Activated CD4-positive, alpha-beta T cell treated with anti-CD3 and anti-CD28 coated beads, Interleukin-2, amount 50 U/mL, for 1 hour (primary cell): ENCODE measurements at places on chromosomes 5 and 9.

GRCh38 chr9:25602400-25603044, 75.7 kb downstream of the TUSC1 start:
- no peak for DNase-seq

DNA sequence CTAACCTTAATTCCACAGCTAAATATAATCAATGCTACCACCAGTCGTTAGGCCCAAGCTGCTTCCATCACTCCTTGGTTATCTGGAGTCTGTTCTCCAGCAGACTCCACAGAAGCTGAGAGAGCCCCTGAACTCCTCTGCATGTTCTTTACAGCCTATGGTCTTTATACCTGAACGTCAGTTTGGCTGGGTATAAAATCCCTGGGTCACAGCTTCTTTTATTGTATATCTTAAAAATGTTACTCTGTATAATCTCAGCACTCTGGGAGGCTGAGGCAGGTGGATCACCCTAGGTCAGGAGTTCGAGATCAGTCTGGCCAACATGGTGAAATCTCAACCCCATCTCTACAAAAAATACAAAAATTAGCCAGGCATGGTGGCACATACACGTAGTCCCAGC, 23.7 kb upstream of the MRNIP start:
- no peak for DNase-seq

DNA sequence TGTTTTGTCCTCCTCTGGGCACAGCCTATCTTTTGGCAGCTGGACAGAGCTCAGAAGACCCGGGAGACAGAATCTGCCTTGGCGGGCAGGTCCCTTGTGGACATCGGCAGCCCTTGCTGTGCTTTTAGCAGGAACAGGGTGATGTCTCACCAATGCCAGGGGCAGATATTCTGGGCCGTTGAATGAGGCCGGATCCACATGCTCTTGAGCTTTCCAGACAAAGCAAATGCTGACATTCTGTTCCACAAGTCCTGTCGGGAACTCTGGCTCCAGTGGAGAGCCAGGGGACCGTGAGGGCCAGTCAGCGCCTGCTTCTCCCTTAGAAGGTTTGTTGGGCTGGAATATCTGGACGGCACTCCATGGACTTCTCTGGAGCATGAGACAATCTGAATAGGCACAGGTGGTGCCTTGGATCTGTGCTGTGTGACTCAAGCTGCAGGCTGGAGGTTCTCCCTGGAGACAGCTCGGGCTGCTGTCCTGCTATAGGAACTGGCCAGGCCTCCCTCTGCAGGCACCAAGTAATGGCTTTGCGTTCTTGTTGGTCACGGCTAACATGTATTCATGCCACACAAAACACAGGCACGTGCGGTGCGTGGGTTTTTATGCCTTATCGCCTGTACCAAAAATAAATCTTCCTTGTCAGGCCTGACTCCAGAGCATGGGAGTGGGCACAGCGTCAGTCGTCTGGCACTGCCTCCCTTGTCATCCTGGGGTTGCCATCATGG, 80.3 kb downstream of the GADD45G start:
- no peak for DNase-seq

GRCh38 chr9:133094842-133095393, 26.1 kb downstream of the RALGDS start:
- DNase-seq: no peak

DNA sequence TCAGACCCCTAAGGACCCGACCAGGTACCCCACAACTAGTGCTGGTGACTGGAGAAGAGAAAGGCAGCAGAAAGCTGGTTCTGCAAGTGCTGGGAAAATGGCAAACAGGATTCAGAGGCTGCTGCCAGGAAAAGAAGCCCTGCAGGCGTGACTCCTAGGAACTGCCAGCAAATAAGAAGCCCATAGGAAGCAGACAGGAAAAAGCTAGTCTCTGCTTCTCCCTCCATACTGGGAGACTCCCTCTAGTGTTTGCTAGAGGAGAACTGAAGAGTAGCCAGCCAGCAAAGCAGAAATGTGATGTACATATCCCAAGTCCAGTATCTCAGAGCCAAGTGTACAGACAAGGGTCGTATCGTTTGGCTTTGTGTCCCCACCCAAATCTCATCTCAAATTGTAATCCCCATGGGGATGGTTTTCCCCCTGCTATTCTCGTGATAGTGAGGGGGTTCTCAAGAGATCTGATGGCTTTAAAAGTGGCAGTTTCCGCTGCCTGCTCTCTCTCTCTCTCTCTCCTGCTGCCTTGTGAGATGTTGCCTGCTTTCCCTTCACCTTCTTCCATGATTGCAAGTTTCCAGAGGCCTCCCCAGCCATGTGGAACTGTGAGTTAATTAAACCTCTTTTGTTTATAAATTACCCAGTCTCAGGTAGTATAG, 38.1 kb upstream of the TUSC1 start:
- DNase-seq: no peak

DNA sequence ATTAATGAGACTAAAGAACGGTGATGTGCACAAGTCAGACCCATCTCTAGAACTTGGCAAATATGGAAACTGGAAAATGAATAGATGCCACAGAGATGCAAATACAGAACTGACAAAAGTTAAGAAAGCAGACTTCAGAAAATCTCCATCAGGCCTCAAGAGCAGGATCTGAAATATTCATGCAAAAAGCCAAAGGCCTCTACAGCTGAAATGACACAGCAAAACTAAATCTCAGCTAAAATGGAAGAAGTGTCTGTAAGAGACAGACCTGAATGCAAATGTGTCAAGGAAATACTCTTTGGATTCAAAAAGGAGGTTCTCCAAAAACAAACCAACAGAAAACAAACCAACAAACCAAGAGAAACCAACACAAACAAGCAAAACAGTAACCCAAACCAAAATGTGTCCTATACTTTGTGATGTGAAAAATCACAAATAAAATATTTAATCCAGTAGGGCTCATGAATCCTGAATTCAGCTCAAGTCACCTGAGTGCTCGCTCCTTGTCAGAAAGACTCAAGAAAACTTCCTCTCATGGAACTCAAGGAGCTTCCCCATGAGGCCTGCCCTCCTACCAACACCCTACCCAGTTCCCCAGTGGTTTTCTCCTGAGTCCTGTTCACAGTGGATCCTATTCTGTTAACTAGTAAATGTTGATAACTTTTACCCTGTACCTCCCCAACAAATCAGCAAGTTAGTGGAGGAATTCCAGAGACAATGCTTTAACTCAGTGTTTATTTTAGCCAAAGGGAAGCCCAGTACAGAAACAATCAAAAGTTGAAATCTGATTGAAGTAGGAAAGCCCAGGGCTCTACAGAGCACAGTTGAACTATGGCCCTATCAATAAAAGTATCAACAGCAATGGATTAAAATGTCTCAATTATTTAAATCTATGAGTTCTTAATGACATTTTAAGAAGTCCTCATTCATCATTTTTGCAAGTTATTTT, 14.6 kb downstream of the MRPS27 start:
- DNase-seq: no peak

- no peak for DNase-seq
Observed at GRCh38 chr5:154970759-154971158, 29.9 kb downstream of the MRPL22 start.

GRCh38 chr5:81246697-81247096, 13.6 kb downstream of the CKMT2 start:
- DNase-seq: no peak

DNA sequence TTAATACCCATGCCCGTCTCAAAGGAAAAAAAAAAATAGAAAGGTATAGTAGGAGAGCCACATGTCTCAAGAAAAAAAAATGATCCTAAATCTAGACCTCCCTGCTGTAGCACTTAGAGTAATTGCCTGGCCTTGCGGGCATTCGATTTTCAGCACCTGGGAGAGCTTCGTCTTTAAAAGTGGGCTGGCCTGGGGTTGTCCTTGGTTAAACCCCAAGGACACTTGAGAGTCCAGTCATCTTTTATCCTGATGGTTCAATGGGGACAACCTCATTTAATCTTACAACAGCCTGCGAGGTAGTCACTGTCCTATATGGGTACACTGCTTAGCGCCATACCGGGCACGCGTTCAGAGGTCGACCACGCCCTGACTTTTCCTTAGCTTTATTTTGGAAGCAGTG, 60.1 kb downstream of the MAT2B start:
- DNase-seq: no peak

GRCh38 chr9:107584186-107584585, 94.6 kb upstream of the KLF4 start:
- DNase-seq: no peak

DNA sequence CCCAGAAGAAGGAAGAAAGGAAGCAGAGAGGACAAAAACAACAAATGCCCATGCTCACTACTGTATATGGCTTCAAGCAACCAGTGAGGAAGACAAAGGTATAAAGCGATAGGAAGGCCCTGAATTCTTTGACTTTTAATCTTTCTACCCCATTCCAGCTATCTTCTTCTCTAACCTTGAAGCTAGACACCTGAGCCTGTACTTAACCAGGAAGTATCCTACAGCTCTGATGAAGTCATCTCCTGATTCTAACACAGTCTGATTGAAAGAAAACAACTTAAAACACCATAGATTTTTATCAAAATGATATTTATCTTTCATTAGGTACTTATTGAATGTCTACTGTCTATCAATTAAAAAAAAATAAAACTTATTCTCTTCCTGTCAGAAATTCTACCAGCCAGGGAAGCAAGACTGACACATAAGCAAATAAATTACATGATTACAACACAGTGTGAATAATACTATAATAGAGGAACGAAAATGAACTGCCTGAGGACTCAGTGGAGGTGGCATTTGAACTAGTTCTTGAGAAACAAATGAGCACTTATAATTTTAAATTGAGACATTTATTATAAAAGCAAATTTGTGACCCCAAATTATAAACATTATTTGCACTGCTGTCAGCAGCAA, 123.3 kb upstream of the ELL2 start:
- no peak for DNase-seq

DNA sequence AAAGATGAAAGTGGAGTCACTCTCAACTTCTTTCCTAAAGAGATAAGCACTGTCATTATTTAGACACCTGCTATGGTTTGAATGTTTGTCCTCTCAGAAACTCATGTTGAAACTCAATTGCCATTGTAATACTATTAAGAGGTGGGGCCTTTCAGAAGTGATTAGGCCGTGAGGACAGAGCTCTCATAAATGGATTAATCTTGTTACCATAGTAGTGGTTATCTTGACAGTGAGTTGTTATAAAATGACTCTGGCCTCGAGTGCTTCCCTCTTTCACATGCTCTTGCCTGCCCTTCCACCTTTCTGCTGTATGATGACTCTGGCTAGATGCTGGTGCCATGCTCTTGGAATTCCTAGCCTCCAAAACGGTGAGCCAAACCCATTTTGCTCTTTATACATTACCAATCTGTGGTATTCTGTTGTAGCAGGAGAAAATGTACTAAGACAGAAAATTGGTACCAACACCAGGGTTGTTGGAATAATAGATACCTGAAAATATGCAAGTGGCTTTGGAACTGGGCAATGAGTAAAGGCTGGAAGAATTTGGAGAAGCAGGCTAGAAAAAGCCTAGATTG, 38.0 kb downstream of the GDA start:
- no peak for DNase-seq

GRCh38 chr5:147617711-147618350, 108.0 kb upstream of the DPYSL3 start:
- no peak for DNase-seq

DNA sequence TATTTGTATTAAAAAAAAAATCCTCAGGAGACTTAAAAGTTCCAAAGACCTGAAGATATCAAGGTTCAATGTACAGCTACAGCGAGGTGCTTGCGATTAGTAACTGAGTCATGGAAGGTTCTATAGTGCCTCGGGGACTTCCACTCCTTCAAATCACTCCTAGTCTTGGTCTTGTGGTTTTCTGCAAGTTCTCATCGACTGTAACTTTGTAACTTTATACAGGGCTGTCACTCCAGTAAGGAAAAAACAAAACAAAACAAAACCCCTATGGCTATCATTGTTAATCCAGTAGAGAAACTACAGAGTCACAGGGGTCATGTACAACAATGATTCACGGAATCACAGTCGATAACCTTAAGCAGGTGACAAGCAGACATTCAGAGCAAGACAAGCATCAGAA, 39.8 kb upstream of the SELENOP start:
- no peak for DNase-seq

DNA sequence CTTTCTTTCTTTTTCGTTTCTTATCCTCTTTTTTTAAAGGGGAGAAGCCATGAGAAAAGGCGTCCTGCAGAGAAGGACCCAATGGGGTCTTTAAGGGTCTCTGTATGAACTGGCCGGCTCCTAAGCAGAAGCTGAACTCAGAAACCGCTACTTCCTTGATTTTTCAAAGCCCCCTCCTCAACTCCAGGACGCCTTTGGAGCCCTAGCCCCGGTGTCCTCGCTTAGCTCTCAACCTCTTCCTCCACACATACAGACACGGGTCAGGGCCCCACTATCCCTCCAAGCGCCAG, 8.3 kb downstream of the PAX5 start:
- DNase-seq: no peak

- DNase-seq: no peak
Observed at GRCh38 chr9:137026828-137027227, 1.2 kb downstream of the ABCA2 start.

- DNase-seq: no peak
Observed at GRCh38 chr9:15317836-15318235, 10.8 kb upstream of the TTC39B start.

DNA sequence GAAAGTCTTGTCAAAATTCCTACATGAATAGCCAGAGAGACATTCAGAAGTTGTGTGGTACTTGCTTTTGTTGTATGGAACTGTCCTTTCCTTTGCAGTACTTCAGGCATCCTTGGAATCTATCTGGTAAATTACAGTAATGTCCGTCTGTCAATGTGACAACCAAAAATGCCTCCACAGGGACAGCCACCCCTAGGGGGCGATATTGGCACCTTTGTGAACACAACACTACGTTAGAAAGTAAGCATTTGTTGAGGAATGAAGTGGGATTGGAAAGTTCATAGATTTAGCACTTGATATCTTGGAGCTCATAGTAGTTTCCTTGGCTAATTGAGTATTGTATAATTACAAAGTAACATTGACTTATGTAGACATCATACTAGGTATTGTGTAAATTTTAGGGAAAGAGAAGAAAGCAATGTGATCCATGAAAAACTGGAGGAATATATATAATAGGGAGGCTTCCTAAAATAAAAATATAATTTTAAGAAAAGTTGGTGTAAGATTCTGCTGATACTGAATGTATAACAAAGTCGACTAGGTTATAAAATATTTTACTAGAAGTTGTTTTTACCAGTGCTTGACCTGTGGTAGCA, 32.7 kb downstream of the TMEFF1 start:
- DNase-seq: peak; percentile 50

- DNase-seq: no peak
Observed at GRCh38 chr5:75690669-75691068, 26.6 kb downstream of the POC5 start.

- peak; percentile 61 for DNase-seq
Observed at GRCh38 chr9:93302586-93303257, 118.8 kb downstream of the WNK2 start.

GRCh38 chr5:173240091-173241050, 5.4 kb upstream of the NKX2-5 start:
- DNase-seq: no peak

GRCh38 chr5:40594811-40595210, 84.9 kb upstream of the PTGER4 start:
- no peak for DNase-seq

- DNase-seq: no peak
Observed at GRCh38 chr9:121783111-121783510, 131.7 kb downstream of the DAB2IP start.
